Right lung (tissue), 10 donors: ENCODE measurements at places on chromosomes 12 and 14. TPM values are rescaled to one million over a fixed set of nuclear protein-coding genes. Genes with fewer than 3 reads are reported as not detected.

- DNase-seq, result no peak
Measured at GRCh38 chr12:80781313-80781712, 64.6 kb downstream of the MYF5 start.

The XRCC3 gene
- polyA plus RNA-seq, result 26.7 TPM

DNA sequence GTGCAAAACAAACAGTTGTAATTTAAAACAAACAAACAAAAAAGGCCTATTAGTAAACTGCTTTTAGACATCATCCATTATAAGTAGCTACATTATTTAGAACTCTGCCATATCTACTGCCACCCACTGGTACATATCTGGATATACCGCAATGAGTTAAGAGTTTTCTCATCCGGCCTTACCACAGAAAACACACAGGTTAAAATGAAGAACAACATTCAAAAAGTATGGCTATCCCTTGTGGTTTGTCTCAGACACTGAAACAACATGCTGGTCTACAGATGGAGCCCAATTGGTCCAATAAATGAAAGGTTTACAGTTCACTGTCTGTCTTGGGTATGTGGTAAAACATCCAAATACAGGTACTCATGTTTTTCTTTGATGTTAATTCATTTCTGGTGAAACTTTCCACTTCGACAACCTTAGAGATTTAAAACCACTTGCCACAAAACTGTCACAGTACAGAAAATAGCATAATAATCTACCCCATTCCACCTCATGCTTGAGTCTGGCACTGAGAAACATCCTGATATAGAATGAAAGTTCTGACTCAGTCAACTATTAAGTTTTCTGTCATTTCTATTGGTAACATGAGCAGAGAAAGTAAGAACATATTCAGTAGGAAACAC, 354.3 kb downstream of the CEP128 start:
- no peak for DNase-seq

The ANKS1B gene
- polyA plus RNA-seq, result 23.7 TPM

DNA sequence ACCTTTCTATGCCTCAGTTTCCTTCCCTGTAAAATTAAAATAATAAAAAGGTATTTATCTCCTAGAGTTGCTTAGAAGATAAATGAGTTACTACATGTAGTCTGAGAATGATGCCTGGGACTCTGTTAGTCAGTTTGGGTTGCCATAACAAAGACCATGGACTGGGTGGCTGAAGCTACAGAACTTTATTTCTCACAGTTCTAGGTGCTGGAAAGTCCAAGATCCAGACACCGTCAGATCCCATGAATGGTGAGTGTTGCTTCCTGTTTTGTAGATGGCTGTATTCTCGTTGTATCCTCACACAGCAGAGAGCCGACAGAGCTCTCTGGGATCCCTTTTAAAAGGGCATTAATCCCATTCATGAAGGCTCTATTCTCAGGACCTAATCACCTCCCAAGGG, 64.0 kb upstream of the LTA4H start:
- DNase-seq, result no peak

- DNase-seq, result no peak
Measured at GRCh38 chr12:116037941-116038837, 239.3 kb downstream of the MED13L start.

DNA sequence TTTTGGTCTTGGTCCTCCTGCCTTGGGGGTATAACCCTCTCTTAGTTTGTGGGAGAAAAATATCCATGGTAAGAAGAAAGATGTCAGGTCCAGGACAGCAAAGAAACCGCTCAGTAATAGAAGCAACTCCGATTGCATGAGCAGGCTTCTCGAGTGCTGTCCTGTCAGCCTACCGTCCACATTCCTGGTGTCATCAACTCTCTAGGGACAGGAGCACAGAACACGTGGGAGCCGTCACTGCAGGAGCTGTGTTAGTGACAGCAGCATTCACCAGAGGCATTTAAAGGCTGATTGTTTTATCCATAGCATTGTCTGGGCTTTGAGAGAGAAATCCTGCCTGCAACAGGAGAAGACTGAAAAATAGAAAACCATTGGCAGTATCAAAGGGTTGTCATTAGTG, 244.2 kb downstream of the CACNA1C start:
- DNase-seq, result no peak

The KRT78 gene
- not detected for polyA plus RNA-seq

- no peak for DNase-seq
Measured at GRCh38 chr12:64800640-64801039, 23.8 kb upstream of the TBC1D30 start.

GRCh38 chr14:100076133-100076532, 10.9 kb downstream of the EVL start:
- no peak for DNase-seq

GRCh38 chr14:95123891-95124579, 33.3 kb downstream of the DICER1 start:
- no peak for DNase-seq

The C14orf119 gene
- 65.9 TPM for polyA plus RNA-seq

DNA sequence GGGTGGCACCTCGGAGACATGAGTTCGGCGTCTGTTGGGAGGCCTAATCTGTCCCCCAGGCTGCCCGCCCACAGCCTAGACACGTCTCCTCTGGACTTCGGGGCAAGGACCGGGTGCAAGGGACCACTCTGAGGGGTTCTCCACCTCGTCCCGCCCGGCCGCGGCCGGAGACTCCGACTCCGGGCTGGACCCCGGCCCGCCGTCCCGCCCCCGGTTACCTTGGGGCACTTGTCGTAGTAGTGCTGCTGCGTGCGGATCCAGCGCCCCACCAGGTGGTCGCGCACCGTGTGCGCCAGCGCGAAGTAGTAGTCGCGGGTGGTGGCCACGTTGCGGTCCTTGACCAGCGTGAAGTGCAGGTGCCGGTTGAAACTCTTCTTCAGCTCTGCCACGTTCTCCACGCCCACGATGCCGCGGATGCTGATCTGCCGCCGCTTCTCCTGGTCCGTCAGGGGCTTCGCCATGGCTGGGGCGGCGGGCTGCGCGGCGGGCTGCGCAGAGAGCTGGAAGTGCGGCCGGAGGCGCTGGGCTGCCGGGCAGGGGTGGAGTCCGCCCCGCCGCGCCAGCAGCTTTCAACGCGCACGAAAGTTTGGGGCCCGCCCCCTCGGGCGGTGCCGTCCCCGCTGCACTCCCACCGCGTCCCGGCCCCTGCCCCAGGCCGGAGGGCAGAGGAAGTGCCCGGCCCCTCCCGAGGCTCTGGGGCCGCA, at the start of gene PYGL:
Gene PYGL, minus strand, starts transcription at position 541 of the 704 bp plus-strand sequence. Its CDS starts 80 bp downstream, at position 461.
- DNase-seq, result peak; percentile 74

DNA sequence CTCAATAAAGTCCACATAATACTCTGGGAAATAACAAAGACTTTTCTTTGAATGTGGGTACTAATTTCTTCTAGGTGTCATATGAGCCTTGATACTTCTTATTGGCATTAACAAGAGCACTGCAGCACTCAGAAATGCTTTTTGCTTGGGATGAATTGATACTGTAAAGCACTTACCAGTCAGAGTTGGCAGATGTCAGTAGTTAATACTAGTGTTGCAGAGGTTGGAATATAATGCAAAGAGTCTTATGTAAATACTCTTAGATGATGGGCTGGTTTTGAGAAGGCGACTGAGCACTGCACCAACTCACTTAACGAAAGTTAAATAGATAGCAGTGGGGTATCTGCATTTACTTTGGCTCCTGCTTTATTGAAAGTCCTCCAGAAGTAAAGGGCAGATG, 25.6 kb upstream of the MBIP start:
- DNase-seq, result no peak

DNA sequence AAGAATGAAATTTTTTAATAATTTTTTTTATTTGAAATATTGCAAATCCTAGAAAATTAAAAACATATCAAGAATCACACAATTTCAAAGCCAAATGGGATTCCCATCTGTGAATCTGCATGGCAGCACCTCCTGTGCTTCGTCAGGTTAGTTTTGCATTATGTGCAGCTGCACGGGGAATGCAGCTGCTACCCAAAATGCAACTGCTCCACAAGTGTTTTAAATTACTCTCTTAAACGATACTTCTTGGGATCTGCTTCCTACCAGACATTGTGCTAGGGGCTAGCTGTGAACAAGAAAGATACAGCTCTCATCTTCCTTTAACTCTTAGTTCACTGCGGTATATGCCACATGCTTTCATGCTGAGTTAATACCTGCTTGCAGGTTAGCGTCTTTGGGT, 154.2 kb downstream of the CRADD start:
- DNase-seq, result no peak

- no peak for DNase-seq
Measured at GRCh38 chr12:29945904-29946303, 162.2 kb upstream of the TMTC1 start.

The NOS1 gene
- 0.12 TPM for polyA plus RNA-seq

DNA sequence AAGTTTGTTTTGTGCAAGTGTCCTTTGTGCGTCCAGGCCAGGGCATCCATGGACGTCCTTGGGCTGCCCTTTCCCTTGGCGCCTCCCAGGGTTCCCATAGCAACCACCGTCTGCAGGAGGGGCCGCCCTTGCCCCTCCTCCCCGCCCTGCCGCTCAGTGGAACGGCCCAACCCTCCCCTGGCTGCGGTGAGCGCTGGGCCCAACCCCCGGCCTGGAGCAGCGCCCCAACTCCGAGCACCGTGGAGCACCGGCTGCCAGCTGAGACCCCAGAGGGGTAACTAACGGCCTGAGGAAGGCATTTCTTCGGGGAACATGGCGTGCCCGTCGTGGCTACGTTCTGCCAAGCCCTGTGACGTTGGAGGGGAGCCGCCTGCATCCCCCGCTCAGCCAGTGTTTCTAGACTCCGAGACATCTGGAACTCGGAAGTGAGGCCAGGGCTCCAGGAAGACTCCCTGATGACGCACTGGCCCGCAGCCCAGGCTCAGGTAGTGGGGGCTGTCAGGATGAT, 5.3 kb upstream of the ACACB start:
- DNase-seq, result peak; percentile 88

- no peak for DNase-seq
Measured at GRCh38 chr14:61468063-61468825, 146.9 kb downstream of the PRKCH start.

DNA sequence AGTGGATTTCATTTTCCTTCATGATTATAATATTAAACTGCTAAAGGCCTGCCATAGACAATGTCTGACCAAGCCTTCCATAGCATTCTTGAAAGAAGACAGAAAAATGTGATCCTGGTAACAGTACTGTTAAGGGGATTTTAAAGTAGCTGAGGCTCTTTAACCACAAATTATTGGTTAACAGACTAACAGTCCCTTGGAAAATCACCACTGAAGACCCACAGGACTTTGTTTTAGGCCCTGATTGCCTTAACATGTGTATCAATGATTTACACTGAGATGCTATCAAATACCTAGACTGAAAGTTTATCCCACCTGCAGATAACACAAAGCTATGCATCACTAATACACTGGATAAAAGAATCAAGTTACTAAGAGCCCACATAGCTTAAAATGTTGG, 6.0 kb downstream of the KRT79 start:
- no peak for DNase-seq

The RIMKLB gene
- polyA plus RNA-seq, result 89.6 TPM

The CLEC2A gene
- not detected for polyA plus RNA-seq

DNA sequence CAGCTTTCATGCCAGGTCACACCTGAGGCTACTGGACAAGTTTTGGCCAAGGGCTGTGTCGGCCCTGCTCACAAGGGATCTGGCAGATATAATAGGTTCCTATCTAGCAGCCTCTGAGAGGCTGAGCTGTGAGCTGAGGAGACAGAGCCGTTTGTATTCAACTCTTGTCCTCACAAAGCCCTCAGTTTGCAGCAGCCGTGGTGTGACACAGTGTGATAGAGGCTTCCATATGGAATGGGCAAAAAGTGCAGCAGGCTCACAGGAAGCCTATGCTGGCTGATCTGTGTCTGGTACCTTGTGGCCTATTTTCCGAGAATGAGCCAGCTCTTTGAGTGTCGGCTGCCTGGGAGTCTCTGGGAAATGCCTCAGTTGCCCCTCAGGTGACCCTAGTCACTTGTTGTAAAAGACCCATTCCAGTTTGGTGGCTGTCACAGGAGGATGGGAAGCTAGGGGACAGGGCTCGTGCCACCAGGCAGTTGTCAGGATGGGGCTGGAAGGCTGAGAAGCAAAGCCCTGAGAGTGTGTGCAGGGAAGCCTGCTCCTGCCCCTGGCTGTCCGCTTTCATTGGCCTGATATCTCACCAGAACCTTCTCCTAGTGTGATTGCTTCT, 16.1 kb downstream of the VRTN start:
- DNase-seq, result no peak

The CLEC14A gene
- 57.5 TPM for polyA plus RNA-seq

- no peak for DNase-seq
Measured at GRCh38 chr12:25764892-25765291, 193.6 kb upstream of the RASSF8 start.

- no peak for DNase-seq
Measured at GRCh38 chr12:88367231-88367630, 213.0 kb downstream of the KITLG start.

GRCh38 chr14:97393244-97393643, 596.1 kb downstream of the VRK1 start:
- no peak for DNase-seq

The AKAP3 gene
- 3.0 TPM for polyA plus RNA-seq

The BMAL2 gene
- polyA plus RNA-seq, result 4.6 TPM

GRCh38 chr14:76326918-76327689, 48.8 kb upstream of the ESRRB start:
- no peak for DNase-seq

DNA sequence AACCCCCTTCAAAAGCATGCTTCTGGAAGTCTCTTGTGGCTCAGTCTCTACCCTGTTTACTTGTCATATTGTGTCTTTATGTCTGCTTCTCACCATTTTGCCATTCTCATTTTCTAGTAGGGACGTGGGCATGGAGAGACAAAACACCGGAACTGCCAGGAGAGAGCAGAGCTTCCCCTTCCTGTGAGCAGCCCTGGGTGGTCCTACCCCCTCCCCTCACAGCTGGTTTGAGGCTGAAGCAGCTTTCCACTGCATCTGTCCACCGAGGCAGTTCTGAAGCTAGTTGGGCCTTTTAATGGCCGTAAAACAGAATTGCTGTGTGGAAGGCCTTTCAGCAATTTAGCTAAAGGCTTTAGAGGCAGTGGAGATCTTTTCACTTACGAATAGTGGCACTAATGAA, 77.0 kb downstream of the PELI2 start:
- DNase-seq, result no peak

The TOMM20L gene
- polyA plus RNA-seq, result 0.64 TPM

The DNAJC22 gene
- 5.3 TPM for polyA plus RNA-seq

GRCh38 chr12:49651855-49652254, 28.5 kb downstream of the PRPF40B start:
- DNase-seq, result no peak

- no peak for DNase-seq
Measured at GRCh38 chr14:34129927-34130552, 179.2 kb upstream of the EGLN3 start.

- DNase-seq, result peak; percentile 52
Measured at GRCh38 chr12:53097564-53098353, at the start of gene IGFBP6. IGFBP6 (plus strand) TSS chr12:53097667; CDS start chr12:53097718, 51 bp downstream.

The PCED1B gene
- 0.59 TPM for polyA plus RNA-seq
